Right cardiac atrium (tissue), 5 donors: ENCODE measurements at places on chromosomes 6 and 20. TPM values are rescaled to one million over a fixed set of nuclear protein-coding genes. Genes with fewer than 3 reads are reported as not detected.

The PLA2G7 gene
- polyA plus RNA-seq = 0.16 TPM

The MYH7B gene
- polyA plus RNA-seq = 125 TPM

The RALY gene
- polyA plus RNA-seq = 137 TPM

The SSTR4 gene
- polyA plus RNA-seq = not detected

The SNX9 gene
- polyA plus RNA-seq = 24.1 TPM

The RUNX2 gene
- 0.34 TPM for polyA plus RNA-seq

The RSPO3 gene
- polyA plus RNA-seq = 1.3 TPM

The RGS17 gene
- polyA plus RNA-seq = 0.07 TPM

The UNC5CL gene
- 0.68 TPM for polyA plus RNA-seq

The DUSP15 gene
- polyA plus RNA-seq = 11.0 TPM

The XKR7 gene
- polyA plus RNA-seq = under 0.01 TPM

The ACTL10 gene
- 0.27 TPM for polyA plus RNA-seq

The JAG1 gene
- polyA plus RNA-seq = 12.2 TPM

The IL17F gene
- not detected for polyA plus RNA-seq

The GSTA3 gene
- not detected for polyA plus RNA-seq

The TTK gene
- polyA plus RNA-seq = 0.05 TPM

The ARMH2 gene
- polyA plus RNA-seq = not detected

The OR2H1 gene
- polyA plus RNA-seq = not detected

The CTCFL gene
- polyA plus RNA-seq = not detected

The CAPN11 gene
- polyA plus RNA-seq = 0.27 TPM

The SOX12 gene
- 5.1 TPM for polyA plus RNA-seq

The DEFB124 gene
- not detected for polyA plus RNA-seq

The TBXT gene
- polyA plus RNA-seq = not detected

The TFAP2B gene
- not detected for polyA plus RNA-seq

The DCDC2 gene
- not detected for polyA plus RNA-seq

The CLDN20 gene
- polyA plus RNA-seq = not detected

The KIF25 gene
- polyA plus RNA-seq = 0.25 TPM

The CST4 gene
- polyA plus RNA-seq = not detected

The HSPA12B gene
- polyA plus RNA-seq = 8.9 TPM

The OPN5 gene
- not detected for polyA plus RNA-seq

The ME1 gene
- 33.2 TPM for polyA plus RNA-seq

The F13A1 gene
- polyA plus RNA-seq = 9.4 TPM

The EYS gene
- polyA plus RNA-seq = 0.02 TPM

The FILIP1 gene
- polyA plus RNA-seq = 39.1 TPM

The CDSN gene
- polyA plus RNA-seq = 0.11 TPM

The VNN1 gene
- 0.29 TPM for polyA plus RNA-seq

The CTAGE9 gene
- not detected for polyA plus RNA-seq

The DAAM2 gene
- polyA plus RNA-seq = 9.9 TPM

The LATS1 gene
- polyA plus RNA-seq = 4.8 TPM

The SLC32A1 gene
- not detected for polyA plus RNA-seq

The TMEM244 gene
- polyA plus RNA-seq = not detected

The OR2H2 gene
- polyA plus RNA-seq = not detected

The BPIFB2 gene
- not detected for polyA plus RNA-seq

The FOXF2 gene
- 0.43 TPM for polyA plus RNA-seq

The EBF4 gene
- 4.8 TPM for polyA plus RNA-seq

The C20orf202 gene
- polyA plus RNA-seq = 0.27 TPM
